NCI-H1048 (cell line): ENCODE measurements at places on chromosomes 1 and 21.

- peak; percentile 64 for DNase-seq
These were observed 323.3 kb downstream of the PAPPA2 start for GRCh38 chr1:176786274-176786673.

GRCh38 chr1:63774617-63775417 is 1.0 kb downstream of the ROR1 start:
- no peak for DNase-seq

- DNase-seq = no peak
These were observed 84.3 kb upstream of the COA6 start for GRCh38 chr1:234288946-234289345.

DNA sequence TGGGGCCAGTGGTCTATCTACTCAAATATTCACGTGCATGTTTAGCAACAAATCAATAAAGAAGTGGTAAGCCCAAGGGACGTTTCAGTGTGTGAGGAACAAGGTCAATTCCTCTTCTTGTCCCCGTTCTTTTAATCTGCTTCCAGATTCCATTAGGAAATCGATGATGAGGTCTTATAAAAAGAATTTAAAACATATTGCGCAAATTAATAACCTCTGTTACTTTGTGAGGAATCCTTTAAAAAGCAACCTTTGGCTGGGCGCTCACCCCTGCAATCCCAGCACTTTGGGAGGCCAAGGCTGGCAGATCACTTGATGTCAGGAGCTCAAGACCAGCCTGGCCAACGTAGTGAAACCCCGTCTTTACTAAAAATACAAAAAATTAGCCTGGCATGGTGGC is 113.0 kb upstream of the TMPRSS2 start:
- DNase-seq = no peak

- DNase-seq = no peak
These were observed 287.8 kb upstream of the RGS18 start for GRCh38 chr1:191870490-191870889.

- DNase-seq = no peak
These were observed 17.0 kb upstream of the LY9 start for GRCh38 chr1:160778976-160779375.

- DNase-seq = no peak
These were observed 20.6 kb upstream of the PTTG1IP start for GRCh38 chr21:44893948-44894656.

DNA sequence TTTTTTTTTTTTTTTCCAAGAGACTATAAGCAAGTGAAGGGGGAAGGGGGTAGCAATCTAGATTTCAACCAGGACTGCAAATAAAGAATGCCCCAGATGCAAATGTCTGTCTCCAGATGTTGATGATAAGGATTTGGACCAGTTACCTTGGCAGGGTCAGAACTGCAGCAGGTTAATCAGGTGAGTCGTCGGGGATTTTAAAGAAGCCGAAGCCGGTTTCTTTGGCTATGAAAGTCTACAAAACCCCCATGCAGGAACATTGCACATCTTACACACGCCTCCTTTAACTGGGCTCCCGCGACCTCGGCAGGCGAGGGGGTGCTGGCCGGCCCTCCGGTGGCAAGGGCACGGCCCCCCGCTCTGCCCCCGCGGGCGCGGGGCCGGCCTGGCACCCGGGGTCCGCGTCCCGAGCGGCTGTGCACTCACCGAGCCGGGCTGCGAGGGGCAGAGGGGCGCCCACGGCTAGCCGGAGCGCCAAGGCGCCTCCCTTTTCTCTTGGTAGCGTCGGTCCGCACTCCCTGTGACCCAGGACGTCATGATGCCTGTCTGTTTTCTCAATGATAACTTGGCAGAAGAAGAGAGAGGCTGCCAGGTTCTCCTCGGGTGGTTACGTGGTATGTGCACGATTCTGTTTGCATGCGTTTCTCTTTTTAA is 366.3 kb upstream of the ESRRG start:
- DNase-seq = no peak

DNA sequence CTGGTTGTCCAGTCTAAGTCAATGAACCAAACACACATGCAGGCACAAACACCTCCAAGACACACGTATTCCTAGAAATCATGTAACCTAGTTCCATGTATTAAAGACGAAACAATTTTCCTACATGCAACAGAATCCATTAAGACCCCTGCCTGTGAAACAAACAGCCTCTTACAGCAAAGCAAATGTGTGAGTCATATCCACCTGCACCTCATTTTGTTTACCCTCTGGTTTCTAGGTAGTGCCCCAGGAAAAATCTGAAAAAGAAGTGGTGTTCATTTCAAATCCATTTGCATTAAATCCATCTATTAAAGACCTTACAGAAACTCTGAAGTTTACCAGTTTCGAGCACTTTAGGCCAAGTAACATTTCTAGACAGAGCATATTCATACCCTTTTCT is 74.1 kb downstream of the VCAM1 start:
- no peak for DNase-seq

DNA sequence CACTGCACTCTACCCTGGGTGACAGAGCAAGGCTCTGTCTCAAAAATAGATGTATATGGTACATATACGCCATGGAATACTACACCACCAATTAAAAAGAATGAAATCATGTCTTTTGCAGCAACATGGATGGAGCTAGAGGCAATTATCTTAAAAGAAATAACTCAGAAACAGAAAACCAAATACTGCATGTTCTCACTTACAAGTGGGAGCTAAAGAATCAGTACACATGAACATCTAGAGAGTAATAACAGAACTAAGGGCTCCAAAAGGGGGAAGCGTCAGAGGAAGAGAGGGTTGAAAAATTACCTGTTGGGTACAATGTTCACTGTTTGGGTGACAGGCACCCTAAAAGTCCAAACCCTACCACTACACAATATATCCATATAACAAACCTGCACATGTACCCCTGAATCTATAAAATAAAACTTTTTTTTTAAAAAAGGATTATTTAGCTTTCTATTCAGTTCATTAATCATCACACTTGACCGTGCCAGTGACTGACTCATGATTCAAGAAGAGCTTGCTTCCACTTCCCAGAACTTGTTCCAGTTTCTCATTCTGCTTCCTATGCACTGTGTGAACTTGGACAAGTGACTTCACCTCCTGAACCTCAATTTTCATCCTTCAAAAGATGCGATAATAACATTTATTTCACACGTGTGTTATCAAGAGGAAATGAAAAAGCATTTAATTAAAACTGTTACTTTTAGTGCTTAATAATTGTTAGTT is 109.6 kb downstream of the PLPP3 start:
- DNase-seq = no peak

GRCh38 chr1:53501065-53502005 is 42.1 kb downstream of the DMRTB1 start:
- DNase-seq = no peak

DNA sequence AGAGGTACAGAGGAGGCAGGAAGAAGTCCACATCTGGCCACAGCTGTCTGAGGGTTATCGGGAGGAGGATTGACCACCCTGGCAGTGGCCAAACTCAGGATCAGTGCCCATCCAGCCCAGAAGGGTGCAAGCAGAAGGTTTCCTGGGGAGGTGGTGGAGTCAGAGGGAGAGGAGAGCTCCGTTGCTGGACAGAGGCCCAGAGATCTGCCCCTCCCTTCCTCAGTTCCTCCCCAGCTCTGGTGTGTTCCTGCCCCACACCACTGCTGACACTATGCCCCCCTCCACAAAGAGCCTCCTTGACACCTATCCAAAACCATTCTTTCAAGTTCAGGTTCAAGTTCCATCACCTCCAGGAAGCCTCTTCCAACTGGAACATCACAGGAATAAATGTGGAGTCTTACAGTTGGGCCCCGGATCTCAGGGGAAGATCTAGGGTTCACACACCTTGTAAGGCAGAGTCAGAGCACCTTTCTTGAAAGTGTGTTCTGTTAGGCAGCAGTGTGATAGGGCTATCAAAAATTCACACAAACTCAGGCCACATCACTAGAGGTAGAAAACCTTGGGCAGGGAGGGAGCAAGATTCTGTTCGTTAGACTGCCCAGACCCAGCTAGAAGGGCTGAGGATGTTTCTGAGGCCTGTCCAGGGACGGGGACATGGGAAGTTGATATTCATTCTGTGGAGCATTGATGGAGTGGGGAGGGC is 7.4 kb downstream of the LDLRAD1 start:
- DNase-seq = no peak

GRCh38 chr21:37784591-37785318 is 131.5 kb downstream of the KCNJ6 start:
- no peak for DNase-seq

DNA sequence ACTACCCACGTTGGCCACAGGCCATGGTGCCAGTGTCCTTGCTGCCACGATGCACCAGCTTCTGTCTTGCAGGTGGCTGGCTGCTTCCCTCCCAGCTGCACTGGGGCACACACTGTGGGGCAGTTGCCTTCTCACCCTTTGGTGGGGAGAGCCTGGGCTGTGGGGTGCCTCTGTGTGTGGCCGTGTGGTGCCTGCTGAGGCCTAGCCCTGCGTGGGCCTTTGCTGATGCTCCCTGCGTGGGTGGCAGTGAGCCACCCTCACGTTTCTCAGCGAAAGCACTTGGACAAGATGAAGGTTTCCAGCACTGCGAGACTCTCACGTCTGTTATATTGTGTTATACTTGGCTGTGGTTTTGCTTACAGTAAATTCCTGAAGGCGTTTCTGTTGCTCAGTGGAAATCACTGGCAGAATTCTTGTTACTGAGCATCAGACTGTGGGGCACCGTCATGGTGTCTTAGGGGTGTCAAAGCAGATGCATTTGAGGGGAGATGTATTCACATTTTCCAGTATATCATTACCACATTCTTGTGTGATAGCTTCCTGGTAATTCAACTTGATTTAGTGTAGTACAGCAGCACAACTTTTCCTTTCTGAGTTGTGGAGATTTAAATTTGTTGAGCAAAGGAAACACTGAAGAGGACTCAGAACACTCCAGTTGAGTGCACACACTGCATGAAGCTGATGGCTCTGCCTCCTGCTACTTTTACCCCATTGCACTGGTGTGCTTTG is 124.7 kb downstream of the PCBP3 start:
- DNase-seq = no peak

DNA sequence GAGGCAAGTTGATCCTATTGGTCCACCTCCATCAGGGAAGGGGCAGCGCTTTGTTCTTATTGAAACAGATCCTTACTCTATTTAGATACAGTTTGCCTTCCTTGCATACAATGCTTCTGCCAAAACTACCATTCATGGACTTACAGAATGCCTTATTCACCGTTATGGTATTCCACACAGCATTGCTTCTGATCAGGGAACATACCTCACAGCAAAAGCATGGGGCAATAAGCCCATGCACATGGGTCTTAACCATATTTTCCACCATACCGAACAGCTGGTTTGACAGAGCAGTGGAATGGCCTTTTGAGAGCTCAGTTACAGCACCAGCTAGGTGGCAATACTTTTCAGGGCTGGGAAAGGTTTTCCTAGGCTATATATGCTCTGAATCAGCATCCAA is 544.8 kb upstream of the ADGRL4 start:
- no peak for DNase-seq

DNA sequence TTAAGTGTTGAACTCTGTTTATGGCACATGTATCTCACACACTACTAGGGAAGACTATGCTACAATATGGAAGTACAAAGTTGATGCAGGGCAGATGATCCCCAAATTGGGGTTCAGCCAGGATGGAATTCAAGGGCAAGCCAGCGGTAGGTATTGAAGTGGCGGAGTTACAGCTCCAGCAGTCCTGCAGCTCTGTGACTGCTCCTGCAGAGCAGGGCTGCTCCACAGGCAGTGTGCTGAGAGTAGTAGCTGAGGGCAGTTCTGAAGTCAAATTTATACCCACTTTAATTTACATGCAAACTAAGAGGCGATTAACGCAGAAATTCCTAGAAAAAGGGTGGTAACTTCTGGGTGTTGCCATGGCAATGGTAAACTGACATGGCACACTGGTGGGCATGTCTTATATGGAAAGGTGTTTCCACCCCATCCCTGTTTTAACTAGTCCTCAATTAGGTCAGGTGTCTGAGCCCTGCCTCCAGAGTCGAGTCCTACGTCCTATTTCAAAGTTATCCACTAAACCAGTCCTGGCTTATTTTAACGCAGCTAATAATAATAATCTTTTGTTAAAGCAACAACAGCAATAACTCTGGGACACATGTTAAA is 20.6 kb upstream of the CENPF start:
- peak; percentile 62 for DNase-seq

DNA sequence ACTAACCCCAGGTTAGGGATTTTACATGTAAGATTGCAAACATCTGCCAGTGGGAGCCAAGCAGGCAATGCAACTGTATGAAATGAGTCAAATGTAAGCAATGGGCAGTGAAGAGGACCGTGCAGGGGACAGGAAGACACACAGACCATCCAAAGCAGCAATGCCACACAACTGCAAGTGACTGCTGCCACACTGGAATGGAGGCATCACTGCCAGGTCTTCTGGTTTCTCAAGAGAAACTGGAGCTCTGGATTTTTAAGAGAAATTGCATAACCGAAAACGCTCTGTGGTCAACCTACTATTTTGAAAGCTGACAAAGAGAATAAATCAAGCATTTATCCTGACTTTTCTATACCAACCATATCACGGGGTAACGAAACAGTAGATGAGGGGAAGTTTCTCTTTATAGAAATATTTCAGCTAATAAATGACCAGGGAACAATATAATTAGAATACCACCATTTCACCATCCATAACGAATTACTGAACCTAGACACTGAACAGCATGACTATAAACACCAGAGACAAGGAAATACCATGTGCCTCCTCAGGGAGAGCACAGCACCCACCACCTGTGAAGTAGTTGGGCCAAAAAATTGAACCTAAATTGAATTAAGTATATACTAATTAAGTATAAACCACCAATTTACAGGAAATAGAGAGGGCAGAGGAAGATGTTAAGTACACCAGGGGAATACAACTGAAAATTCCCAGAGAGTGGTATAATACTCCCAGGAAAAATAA is 4.4 kb downstream of the AK2 start:
- no peak for DNase-seq

- DNase-seq = no peak
These were observed 11.2 kb downstream of the AGO1 start for GRCh38 chr1:35894183-35894582.
